ENCODE measurements at places on chromosomes 7 and 10. TPM values are rescaled to one million over a fixed set of nuclear protein-coding genes. Genes with fewer than 3 reads are reported as not detected.

GRCh38 chr7:44884621-44885393 is 523 bp downstream of the PURB start:
- DNase-seq, result peak; percentile 62

GRCh38 chr7:45617166-45617565 is 43.0 kb downstream of the ADCY1 start:
- no peak for DNase-seq

- DNase-seq, result no peak
These were observed 104.7 kb downstream of the GPR85 start for GRCh38 chr7:112981966-112982365.

DNA sequence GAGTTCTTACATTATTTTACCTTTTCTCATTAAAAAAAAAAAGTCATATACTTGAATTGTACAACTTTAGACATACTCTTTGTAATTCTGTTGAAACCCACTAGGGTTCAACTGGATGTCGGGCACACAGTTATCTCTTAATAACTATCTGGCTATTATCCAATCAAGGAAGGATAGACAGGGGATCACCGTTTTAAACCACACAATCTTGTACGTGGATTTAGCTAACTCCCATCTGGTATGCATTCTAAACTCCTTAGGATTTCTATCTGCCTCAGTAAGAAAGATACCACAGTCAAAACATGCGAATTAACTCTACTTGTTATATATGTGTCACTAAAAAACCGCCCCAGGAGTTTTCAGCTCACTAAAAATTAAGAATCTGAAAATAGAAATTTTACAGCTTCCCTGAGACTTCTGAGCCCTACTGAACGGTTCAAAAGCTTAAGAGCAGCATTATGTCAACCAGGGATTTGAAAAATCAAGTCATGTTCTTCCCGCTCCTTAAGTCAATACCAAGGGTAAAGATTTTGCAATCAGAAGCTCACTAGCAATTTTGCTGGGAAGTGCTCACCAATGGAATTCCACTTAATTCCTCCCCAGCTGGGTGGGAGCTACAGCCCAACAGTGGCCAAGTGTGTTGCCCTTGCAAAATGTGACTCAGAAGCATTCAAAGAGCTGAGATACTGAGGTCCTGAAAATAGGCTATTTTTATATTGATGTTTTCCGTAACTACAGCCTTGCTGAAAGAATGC is 267.0 kb downstream of the FRMD4A start:
- DNase-seq, result no peak

- DNase-seq, result no peak
These were observed 85.0 kb downstream of the BTRC start for GRCh38 chr10:101438881-101439391.

Gene SLC26A5
- 6.2 TPM for total RNA-seq

DNA sequence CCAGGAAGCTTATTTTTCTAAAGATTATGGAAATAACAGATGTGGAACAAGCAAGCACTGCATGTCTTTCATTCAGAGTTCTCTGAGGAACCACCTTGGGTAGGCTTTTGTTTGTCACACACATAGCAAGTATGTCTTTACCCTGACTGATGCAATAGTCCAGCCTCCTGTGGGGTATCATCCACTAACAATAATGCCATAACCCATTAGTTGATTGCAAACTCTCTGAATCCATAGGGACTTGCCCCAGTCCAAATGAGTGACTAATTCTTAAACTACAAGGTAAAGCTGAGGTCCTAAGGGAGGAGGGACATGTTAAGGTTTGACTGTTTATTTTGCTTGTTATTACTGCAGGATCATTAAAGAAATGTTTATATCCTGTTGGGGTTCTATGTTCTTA is 151.4 kb upstream of the PRPS1L1 start:
- DNase-seq, result no peak

Gene OPN4
- not detected for total RNA-seq

DNA sequence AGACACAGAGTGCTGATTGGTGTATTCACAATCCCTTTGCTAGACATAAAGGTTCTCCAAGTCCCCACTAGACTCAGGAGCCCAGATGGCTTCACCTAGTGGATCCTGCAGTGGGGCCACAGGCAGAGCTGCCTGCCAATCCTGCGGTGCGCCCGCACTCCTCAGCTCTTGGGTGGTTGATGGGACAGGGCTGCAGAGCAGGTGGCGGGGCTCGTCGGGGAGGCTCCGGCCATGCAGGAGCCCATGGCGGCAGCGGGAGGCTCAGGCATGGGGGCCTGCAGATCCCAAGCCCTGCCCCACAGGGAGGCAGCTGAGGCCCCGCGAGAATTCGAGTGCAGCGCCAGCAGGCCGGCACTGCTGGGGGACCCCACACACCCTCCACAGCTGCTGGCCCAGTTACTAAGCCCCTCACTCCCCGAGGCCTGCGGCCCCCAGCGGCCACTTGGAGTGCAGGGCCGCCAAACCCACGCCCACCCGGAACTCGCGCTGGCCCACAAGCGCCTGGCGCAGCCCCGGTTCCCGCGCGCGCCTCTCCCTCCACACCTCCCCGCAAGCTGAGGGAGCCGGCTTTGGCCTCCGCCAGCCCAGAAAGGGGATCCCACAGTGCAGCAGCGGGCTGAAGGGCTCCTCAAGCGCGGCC is 7.7 kb upstream of the BET1 start:
- DNase-seq, result no peak

GRCh38 chr7:5388273-5388901 is 35.2 kb downstream of the TNRC18 start:
- no peak for DNase-seq

Gene ZPBP
- total RNA-seq, result 1.2 TPM

Gene TTYH3
- 32.3 TPM for total RNA-seq

DNA sequence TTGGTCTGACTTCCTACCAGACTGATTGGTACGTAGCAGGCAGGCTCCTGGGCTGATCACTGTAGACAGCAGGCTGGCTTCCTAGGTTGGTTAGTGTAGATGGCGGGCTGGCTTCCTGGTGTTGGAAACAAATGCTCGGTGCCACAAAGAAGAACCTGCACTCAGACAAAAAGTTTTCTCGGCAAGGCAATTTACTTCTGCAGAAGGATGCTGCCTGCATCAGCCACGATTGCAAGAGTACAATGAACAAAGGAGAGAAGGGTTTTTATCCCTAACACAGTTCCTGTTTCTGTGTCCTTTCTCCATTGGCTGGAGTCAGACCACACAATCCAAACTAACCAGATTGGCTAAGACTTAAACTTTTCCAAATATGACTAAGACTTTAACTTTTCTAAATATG is 123.6 kb upstream of the PPP2R2D start:
- no peak for DNase-seq

GRCh38 chr10:6176691-6177231 is 26.0 kb upstream of the PFKFB3 start:
- no peak for DNase-seq

- DNase-seq, result no peak
These were observed 792 bp downstream of the ZNF746 start for GRCh38 chr7:149496642-149497391.

- DNase-seq, result no peak
These were observed 51.3 kb downstream of the TWIST1 start for GRCh38 chr7:19066170-19066569.

- no peak for DNase-seq
These were observed 15.7 kb upstream of the ARPC1A start for GRCh38 chr7:99310004-99310403.

DNA sequence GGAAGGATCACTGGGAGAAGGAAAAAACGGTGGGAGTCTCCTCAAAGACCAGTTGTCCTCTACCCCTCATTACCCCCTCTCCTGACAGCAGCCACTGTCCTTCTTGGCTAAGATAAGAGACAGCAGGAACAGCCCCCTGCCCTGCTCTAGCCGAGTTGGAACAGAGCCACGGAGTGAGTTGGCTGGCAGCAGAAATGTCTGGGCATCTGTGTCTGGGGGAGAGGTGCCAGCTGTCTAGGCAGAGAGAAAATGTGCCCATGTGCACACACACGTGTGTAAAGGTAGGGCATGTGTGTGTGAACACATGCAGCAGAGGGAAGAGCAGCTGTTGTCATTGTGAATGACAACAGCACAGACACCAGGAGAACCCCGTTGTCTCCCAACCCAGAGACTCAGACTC is 9.4 kb upstream of the HILPDA start:
- DNase-seq, result peak; percentile 41

Gene CRYGN
- total RNA-seq, result not detected

DNA sequence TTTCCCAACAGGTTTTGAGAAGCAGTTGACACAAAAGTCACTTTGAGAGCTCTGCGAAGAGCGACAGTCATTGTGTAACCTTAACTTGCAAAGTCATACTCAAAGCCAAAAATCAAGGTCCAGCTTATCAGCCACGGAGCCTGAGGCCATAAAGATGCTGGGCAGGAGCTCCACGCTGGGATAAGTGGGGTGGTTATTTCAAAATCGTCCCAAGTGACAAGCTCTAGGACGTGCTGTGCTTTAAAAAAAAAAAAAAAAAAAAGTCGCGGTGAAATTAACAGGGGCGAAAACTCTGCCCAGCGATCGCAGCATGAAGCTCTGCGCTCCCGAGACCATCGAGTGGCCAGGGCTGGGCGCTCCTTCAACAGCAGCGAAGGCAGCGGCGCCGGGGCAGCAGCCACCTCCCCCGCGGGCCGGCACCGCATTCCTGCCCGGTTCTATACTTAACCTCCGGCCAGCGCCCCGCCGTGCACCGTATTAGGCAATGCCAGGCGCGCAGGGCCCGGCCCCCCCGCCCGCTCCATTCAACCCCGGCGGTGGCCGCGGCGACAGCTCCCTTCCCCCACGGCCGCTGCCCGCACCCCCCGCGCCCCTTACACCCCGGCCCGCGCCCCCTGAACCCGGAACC is 657 bp downstream of the HACD1 start:
- peak; percentile 69 for DNase-seq

- no peak for DNase-seq
These were observed 115.6 kb downstream of the ELMO1 start for GRCh38 chr7:37333075-37333474.

DNA sequence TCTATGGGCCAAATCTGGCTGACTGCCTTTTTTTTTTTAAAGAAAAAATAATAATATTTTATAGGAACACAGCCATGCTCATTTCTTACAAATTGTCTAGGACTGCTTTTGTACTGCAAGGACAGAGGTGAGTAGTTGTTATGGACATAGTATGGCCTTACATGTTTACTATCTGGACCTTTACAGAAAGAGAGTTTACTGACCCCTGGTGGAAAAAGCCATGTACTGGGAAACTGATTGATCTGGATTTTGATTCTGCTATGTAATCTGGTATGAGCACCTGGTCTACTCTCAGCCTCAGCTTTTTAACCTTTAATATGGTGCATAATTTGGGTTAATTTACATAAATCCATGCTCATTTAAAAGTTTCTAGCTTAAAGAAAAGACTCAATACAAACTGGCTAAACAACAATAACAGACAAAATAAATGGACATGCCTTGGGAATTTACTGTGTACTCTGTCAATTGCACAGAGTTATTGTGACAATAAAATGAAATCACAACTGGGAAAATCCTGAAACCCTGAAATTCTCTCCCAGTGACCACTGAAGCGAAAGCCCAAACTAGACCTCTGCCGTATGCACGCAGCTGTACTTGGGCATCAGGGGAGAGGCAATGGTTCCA is 260.7 kb downstream of the BMPER start:
- DNase-seq, result no peak

DNA sequence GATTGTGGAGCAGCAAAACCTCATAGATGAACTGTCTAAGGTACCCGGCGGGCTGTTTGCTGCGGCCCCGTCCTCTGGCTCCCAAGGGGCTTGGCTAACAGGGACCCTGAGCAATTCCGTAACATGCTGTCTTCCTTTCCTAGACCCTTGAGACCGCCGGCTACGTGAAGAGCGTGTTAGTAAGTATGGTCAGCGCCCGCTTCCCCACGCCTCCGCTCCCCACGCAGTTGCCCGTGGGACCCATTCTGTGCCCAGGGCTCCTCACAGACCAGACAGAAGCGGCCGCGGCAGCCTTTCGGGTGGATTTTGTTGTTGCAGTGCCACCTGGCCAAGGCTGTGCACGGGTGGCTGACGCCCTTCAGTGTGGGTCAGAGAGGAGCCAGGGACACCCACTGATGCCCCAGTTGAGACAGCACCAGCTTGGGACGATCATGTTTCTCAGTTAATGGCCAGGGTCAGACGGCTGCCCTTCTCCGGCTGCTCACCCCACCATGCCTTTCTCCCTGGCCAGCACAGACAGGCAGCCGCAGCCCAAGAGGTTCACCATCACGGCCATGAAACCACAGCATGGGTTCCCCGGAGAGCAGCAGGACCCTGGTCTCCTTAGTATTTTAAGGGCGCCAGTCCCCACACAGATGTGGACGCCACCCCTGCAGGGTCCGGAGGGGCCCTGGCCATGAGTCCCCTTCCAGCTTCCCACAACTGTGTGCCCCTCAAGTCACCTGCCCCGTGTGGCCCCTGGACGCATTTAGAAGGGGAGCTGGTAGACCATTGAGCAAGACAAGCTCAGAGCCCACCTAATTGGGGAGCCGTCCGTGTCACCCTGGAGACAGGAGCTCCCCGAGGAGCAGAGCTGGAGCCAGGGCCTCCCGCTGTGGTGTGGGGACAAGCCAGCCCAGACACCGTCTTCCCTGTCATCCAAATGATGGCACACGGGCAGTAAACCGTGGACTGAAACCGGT is 49.4 kb upstream of the DPYSL4 start:
- no peak for DNase-seq

GRCh38 chr7:32618470-32618869 is 123.2 kb downstream of the AVL9 start:
- no peak for DNase-seq

Gene MYH16
- not detected for total RNA-seq

DNA sequence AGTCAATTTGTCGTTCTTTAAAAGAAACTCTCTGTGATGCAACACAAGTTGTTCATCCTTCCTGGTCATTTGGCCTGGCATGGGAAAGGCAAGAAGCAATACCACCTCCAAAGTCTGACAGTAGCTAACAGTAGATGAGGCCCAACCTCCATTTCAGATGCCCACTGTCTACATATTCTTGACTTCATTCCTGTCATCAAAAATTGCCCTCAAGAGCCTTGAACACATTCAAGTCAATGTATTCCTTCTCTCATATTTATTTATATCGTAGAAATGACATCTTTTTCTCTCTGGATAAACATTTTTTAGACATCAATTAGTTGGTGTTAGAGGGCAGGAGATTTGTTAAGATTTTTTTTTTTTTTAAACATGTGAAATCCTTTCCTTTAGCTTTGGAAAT is 33.7 kb downstream of the ABLIM1 start:
- DNase-seq, result no peak

- DNase-seq, result peak; percentile 41
These were observed 44.3 kb upstream of the INPP5A start for GRCh38 chr10:132493246-132493755.

- peak; percentile 64 for DNase-seq
These were observed 82.7 kb upstream of the GPR22 start for GRCh38 chr7:107387128-107387527.

Measured in ureter (tissue), 1 donor.